ENCODE measurements at places on chromosomes 1 and 21. TPM values are rescaled to one million over a fixed set of nuclear protein-coding genes. Genes with fewer than 3 reads are reported as not detected.

The RXFP4 gene
- total RNA-seq: not detected

The SLC6A9 gene
- total RNA-seq: 14.6 TPM

The GSTM1 gene
- total RNA-seq: not detected

The FHAD1 gene
- total RNA-seq: 0.35 TPM

The NGF gene
- 4.4 TPM for total RNA-seq

The TOMM40L gene
- total RNA-seq: 10.1 TPM

The MYOC gene
- total RNA-seq: not detected

The MAPKAPK2 gene
- 65.2 TPM for total RNA-seq

The KCND3 gene
- not detected for total RNA-seq

The TTC34 gene
- 0.05 TPM for total RNA-seq

The IRF6 gene
- 0.10 TPM for total RNA-seq

The S100A1 gene
- 0.84 TPM for total RNA-seq

The LAX1 gene
- total RNA-seq: not detected

The FAM177B gene
- total RNA-seq: not detected

The RBM11 gene
- total RNA-seq: not detected

The LCE1B gene
- total RNA-seq: not detected

The LAPTM5 gene
- 0.13 TPM for total RNA-seq

The DENND2C gene
- total RNA-seq: 0.39 TPM

The FLG2 gene
- not detected for total RNA-seq

The XCL2 gene
- not detected for total RNA-seq

The PCP4 gene
- not detected for total RNA-seq

The NEK2 gene
- 49.7 TPM for total RNA-seq

The SPRR4 gene
- total RNA-seq: not detected

The TMEM125 gene
- not detected for total RNA-seq

The LIPI gene
- not detected for total RNA-seq

The OR2L8 gene
- not detected for total RNA-seq

The PTTG1IP gene
- 89.3 TPM for total RNA-seq

The RPTN gene
- not detected for total RNA-seq

The RAB3B gene
- total RNA-seq: 5.5 TPM

The CYP2J2 gene
- total RNA-seq: 0.06 TPM

The SHISAL2A gene
- not detected for total RNA-seq

The LCE2A gene
- not detected for total RNA-seq

The CRP gene
- not detected for total RNA-seq

The TSHB gene
- not detected for total RNA-seq

The PRRX1 gene
- not detected for total RNA-seq

The CROCC gene
- total RNA-seq: 8.5 TPM

The FGGY gene
- 1.7 TPM for total RNA-seq

The CD53 gene
- total RNA-seq: not detected

The ST6GALNAC5 gene
- not detected for total RNA-seq

The FAM3B gene
- total RNA-seq: not detected

The OR2T11 gene
- total RNA-seq: not detected

The ERG gene
- total RNA-seq: not detected

The AXDND1 gene
- total RNA-seq: 0.29 TPM

The SPRR1B gene
- not detected for total RNA-seq

The CR1L gene
- not detected for total RNA-seq

Data from A549 treated with RU486 at 1 μM for 4 hours (cell line).